ENCODE measurements at places on chromosomes 3 and 15. TPM values are rescaled to one million over a fixed set of nuclear protein-coding genes. Genes with fewer than 3 reads are reported as not detected.

The FMN1 gene
- total RNA-seq = 27.7 TPM

- peaks cover 5% of the 10 kb centered on the region for H3K4me1 ChIP-seq
- H3K27ac ChIP-seq = no peak overlapping the region
- no peak for DNase-seq
- no peaks in the 10 kb centered on the region for H3K36me3 ChIP-seq
Observed at GRCh38 chr3:49925485-49925884, 4.1 kb downstream of the MON1A start.

GRCh38 chr15:57070674-57071073 lies 152.2 kb downstream of the TCF12 start:
- no peak for DNase-seq
- no peak overlapping the region for H3K4me3 ChIP-seq
- no peaks in the 10 kb centered on the region for H3K27me3 ChIP-seq
- H3K36me3 ChIP-seq = no peaks in the 10 kb centered on the region
- no peaks in the 10 kb centered on the region for H3K4me1 ChIP-seq

GRCh38 chr3:122937745-122938144 lies 89.8 kb downstream of the SEMA5B start:
- H3K4me3 ChIP-seq = no peak overlapping the region
- peaks cover 9% of the 10 kb centered on the region for H3K27me3 ChIP-seq
- no peak for DNase-seq
- H3K27ac ChIP-seq = no peak overlapping the region
- no peaks in the 10 kb centered on the region for H3K4me1 ChIP-seq

- H3K4me3 ChIP-seq = no peak overlapping the region
- DNase-seq = no peak
- H3K36me3 ChIP-seq = no peaks in the 10 kb centered on the region
- H3K27me3 ChIP-seq = no peaks in the 10 kb centered on the region
Observed at GRCh38 chr3:61914276-61914675, 352.9 kb downstream of the PTPRG start.

The C3orf20 gene
- not detected for total RNA-seq

The INKA1 gene
- total RNA-seq = 3.3 TPM

The TERB2 gene
- total RNA-seq = not detected

DNA sequence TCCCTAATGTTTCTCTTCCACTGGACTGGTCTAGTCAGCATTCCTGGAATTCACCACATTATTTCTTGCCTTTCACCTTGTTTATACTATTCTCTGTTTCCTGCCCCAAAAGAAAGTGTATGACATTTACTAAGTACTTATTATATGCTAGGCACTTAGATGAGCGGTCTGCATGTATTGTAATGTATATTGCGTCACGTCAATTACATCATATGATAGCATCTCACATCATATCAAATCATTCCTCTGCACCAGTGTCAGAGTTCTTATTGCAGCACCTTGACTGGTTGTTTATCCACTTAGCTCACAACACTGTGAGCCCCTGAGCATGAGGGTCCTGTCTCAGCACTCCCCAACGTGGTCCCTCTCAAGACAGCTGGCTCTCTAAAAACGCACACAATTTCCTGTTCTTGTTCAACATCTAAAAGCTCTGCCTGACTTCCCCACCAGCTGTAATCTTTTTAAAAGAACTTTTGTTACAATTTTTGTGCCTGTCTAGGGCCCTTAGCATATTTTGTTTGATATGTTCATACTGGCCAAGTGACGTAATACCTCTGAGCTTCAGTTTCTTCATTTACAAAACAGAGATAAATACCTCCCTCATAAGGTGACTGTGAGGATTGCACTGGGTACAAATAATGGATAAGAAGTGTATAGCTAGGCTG lies 58.8 kb downstream of the ARHGAP31 start:
- no peaks in the 10 kb centered on the region for H3K27me3 ChIP-seq
- no peaks in the 10 kb centered on the region for H3K4me1 ChIP-seq
- H3K36me3 ChIP-seq = no peaks in the 10 kb centered on the region
- no peak overlapping the region for H3K27ac ChIP-seq
- H3K4me3 ChIP-seq = no peak overlapping the region

GRCh38 chr3:124034016-124034843 lies 42.3 kb upstream of the ROPN1 start:
- no peaks in the 10 kb centered on the region for H3K36me3 ChIP-seq
- DNase-seq = no peak
- H3K27me3 ChIP-seq = peaks cover 20% of the 10 kb centered on the region
- peaks cover 3% of the 10 kb centered on the region for H3K4me1 ChIP-seq

GRCh38 chr3:95356764-95357501 lies 1294.1 kb downstream of the NSUN3 start:
- H3K27ac ChIP-seq = no peak overlapping the region
- no peaks in the 10 kb centered on the region for H3K36me3 ChIP-seq

The WDR76 gene
- 5.8 TPM for total RNA-seq

- no peak overlapping the region for H3K4me3 ChIP-seq
- no peaks in the 10 kb centered on the region for H3K36me3 ChIP-seq
Observed at GRCh38 chr3:64437131-64437530, 211.9 kb upstream of the PRICKLE2 start.

DNA sequence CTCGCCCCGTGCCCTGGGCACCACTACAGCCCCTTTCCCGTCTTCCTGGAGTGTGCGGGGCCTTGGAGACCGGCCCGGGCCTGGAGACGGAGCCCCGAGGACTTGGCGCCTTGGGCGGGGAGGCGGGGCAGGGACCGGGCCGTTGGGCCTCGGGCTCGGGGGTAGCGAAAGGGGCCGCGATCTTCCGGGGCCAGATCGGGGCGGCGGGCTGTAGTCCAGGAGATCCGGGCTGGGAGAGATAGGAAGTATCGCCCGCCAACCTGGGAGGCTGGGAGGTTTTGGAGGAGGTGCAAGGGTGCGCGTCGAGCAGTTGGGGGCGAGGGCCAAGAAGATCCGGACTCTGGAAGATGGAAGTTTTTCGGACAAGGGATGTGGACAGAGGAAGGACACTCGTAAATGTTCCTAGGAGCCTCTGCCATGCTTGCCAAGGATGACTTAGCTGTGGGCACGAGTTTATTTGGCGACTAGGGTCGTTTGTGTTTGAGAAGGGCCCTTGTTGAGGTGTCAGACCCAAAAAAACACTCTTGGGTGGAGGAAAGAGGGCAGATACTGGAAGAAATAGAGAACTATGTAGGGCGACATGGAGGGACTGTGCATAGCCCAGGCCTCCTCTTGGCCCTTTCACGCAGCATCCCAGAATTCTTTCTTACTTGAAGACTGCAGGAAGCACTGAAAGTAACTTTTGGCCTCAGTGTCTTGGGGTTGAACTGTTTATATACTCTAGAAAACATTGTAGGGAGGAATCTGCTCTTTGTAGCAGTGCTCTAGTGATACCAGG lies 712 bp downstream of the RTF1 start:
- H3K4me1 ChIP-seq = no peaks in the 10 kb centered on the region
- DNase-seq = peak; percentile 25
- H3K27ac ChIP-seq = peak overlapping the region; percentile 89
- no peaks in the 10 kb centered on the region for H3K27me3 ChIP-seq
- H3K4me3 ChIP-seq = peak overlapping the region; percentile 83
- H3K36me3 ChIP-seq = no peaks in the 10 kb centered on the region

DNA sequence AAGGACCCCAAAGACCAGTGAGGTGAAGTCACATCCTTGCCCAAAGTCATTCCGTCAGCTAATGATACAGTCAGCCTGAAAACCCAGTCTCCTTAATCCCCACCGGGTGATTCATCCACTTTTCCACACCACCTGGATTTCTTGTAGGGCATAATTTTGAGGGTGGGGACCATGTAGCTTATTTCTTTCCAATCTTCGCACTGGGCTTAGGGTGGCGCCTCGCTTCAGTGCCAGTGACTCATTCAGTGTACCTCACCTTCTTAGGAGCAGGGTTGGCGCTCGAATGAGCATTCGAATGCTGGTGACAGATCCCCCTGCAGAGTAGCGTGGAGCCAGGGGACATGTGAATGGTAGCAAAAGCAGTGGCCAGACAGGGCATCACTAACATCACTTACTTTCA lies 24.0 kb downstream of the BMF start:
- DNase-seq = no peak
- H3K27me3 ChIP-seq = no peaks in the 10 kb centered on the region
- peaks cover 20% of the 10 kb centered on the region for H3K4me1 ChIP-seq
- H3K4me3 ChIP-seq = no peak overlapping the region
- H3K27ac ChIP-seq = no peak overlapping the region

GRCh38 chr3:179666436-179667035 lies 13.7 kb downstream of the USP13 start:
- no peaks in the 10 kb centered on the region for H3K36me3 ChIP-seq
- no peak overlapping the region for H3K27ac ChIP-seq
- peak; percentile 33 for DNase-seq

- peak overlapping the region; percentile 40 for H3K27ac ChIP-seq
- peak; percentile 91 for DNase-seq
- H3K4me3 ChIP-seq = no peak overlapping the region
- no peaks in the 10 kb centered on the region for H3K27me3 ChIP-seq
Observed at GRCh38 chr3:186417791-186418190, 55.8 kb upstream of the DGKG start.

GRCh38 chr15:48292458-48292857 lies 38.8 kb upstream of the DUT start:
- no peak for DNase-seq
- no peak overlapping the region for H3K4me3 ChIP-seq
- H3K4me1 ChIP-seq = no peaks in the 10 kb centered on the region
- peaks cover 3% of the 10 kb centered on the region for H3K27me3 ChIP-seq

DNA sequence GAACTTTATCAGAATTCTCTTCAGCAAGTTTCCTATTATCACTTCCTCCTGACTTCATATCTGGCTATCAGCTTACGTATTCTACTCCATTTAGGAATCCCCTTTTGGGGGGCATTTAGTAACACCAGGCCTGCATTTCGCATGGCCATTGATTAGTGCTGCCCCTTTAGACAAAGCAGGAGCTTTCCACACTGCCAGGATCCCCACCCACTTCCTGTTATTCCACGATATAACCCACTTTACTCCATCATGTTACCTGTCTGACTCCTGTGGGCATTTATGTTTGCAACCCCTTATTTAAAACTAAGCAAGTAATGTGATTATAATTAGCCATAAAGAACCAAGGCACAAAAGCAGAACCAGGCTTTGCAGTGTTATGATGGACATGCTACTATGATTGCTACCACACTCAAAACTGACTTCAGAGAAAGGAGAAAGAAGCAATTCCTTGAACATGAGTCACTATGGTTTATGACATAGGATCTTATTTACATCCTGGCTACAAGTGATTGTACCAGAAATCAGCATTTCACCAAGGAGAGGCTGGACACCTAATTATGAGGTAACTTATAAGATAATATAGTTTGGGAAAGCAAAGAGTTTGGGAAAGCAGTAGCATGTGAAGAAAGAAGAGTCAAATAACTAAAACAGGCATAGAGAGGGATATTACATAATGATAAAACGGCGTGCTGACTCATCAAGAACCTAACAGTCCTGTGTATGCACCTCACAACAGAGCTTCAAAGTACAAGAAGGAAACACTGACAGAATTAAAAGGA lies 96.3 kb downstream of the IGSF11 start:
- no peak overlapping the region for H3K27ac ChIP-seq
- H3K4me3 ChIP-seq = no peak overlapping the region
- H3K27me3 ChIP-seq = no peaks in the 10 kb centered on the region
- H3K4me1 ChIP-seq = no peaks in the 10 kb centered on the region

The NR1I2 gene
- total RNA-seq = under 0.01 TPM

The TTLL13 gene
- not detected for total RNA-seq

- H3K4me1 ChIP-seq = no peaks in the 10 kb centered on the region
- DNase-seq = no peak
- no peak overlapping the region for H3K4me3 ChIP-seq
- H3K36me3 ChIP-seq = no peaks in the 10 kb centered on the region
- peaks cover 12% of the 10 kb centered on the region for H3K27me3 ChIP-seq
Observed at GRCh38 chr3:42846685-42847522, 28.8 kb downstream of the CYP8B1 start.

DNA sequence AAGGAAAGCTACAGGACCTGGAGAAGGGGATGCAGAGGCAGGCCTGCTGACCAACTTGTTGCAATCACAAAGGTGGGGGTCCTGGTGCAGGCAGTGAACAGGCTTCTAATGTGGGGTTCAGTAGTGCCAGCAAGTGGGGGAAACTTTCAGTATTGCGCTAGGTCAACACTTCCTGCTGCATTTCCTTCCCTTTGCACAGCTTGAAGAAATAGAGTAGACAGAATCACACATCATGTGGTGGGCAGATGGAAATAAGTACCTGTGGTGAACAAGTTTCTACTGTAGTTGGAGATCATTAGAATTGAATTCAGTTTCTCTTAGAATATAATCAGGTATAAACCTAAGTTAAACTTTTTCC lies 63.4 kb downstream of the RGMA start:
- no peak for DNase-seq
- peaks cover 33% of the 10 kb centered on the region for H3K36me3 ChIP-seq
- peaks cover 15% of the 10 kb centered on the region for H3K4me1 ChIP-seq
- H3K27ac ChIP-seq = no peak overlapping the region
- no peaks in the 10 kb centered on the region for H3K27me3 ChIP-seq

The IL17RE gene
- total RNA-seq = 0.99 TPM

The SAMD7 gene
- total RNA-seq = not detected

The TGM4 gene
- not detected for total RNA-seq
